ENCODE measurements at places on chromosomes 3 and 15.

- DNase-seq, result peak; percentile 65
These were observed 33.5 kb downstream of the SLCO2A1 start for GRCh38 chr3:133996251-133996661.

- no peak for DNase-seq
These were observed 53.5 kb downstream of the IQCH start for GRCh38 chr15:67307889-67308597.

- no peak for DNase-seq
These were observed 201.6 kb downstream of the CHST2 start for GRCh38 chr3:143321058-143321769.

- peak; percentile 59 for DNase-seq
These were observed 11.0 kb upstream of the CAMKV start for GRCh38 chr3:49880581-49881315.

Measured in NCI-H2171 treated with DMSO at 0.1 percent for 48 hours (cell line).